ENCODE measurements at places on chromosomes 1 and 21. TPM values are rescaled to one million over a fixed set of nuclear protein-coding genes. Genes with fewer than 3 reads are reported as not detected.
A peak's percentile ranks its signal among the peaks of the same experiment; 100 is the strongest.

The C1orf87 gene
- not detected for total RNA-seq

GRCh38 chr1:84603941-84604830 is 29.9 kb upstream of the CTBS start:
- H3K4me1 ChIP-seq = peaks cover 14% of the 10 kb centered on the region
- H3K27me3 ChIP-seq = no peaks in the 10 kb centered on the region
- peak; percentile 81 for DNase-seq

DNA sequence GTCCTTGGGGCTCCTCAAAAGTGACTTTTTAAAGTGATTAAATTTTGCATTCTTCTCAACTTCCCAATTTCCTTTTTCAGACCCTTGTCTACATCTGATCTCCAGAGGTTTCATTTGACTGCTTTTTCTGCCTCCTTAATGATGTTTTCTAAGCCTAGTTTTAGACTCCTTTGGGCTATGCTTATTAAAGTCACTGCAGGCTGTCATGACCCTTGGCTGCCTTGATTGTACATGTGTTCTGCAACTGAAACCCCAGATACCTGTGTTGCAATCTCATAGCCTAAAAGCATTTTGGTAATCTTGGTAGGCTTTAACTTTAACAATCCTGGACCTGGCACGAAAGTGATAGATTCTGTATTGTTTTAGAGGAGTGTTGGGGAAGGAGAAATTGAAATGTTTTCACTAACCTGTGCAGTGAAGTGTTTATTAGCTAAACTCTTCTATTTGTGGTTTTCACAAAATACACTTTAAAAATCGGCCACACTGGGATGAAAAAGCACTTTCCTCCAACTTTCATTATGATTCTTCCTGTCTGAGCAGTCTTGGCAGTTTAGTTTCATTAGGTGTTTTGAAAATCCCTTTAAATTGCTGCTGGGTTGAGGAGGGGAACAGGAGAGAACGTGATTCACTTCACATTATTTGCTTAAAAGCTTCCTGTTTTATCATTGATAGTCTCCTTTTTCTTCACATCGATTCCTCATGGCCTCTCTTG is 4.9 kb downstream of the MACO1 start:
- H3K4me3 ChIP-seq = no peak overlapping the region
- no peak overlapping the region for H3K27ac ChIP-seq
- DNase-seq = no peak
- peaks cover 11% of the 10 kb centered on the region for H3K4me1 ChIP-seq
- peaks cover 2% of the 10 kb centered on the region for H3K36me3 ChIP-seq

DNA sequence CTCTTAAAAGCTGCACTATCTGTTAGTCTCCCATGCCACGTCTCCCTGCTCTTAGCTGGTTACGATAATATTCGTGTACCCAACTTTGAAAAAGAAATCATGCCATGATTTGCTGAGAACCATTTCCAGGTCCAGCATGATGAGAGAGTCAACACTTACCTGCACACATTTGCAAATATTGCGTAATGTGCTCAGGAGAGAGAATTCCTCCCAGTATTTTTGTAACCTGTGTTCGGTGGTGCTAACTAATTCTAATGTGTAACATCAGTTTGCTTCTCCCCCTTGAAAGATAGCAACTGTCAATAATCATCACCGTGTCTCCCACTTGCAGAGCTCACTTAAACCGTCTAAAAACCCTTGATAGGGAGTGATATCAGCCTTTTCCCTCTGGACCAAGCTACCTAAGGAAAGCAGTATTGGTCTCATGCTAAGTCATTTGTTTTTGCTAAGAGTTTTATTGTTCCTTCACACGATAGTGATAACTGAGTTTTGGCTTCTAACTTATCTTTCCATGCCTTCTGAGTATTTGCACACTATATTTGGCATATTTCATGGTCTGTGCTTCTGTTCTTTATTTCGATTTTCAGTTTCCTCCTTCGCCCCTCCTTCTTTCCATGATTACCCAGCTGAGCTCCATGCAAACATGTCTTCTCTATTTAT is 61.1 kb upstream of the IRF2BP2 start:
- no peaks in the 10 kb centered on the region for H3K4me1 ChIP-seq
- H3K4me3 ChIP-seq = no peak overlapping the region
- H3K36me3 ChIP-seq = no peaks in the 10 kb centered on the region
- no peak for DNase-seq
- no peaks in the 10 kb centered on the region for H3K27me3 ChIP-seq
- H3K27ac ChIP-seq = no peak overlapping the region

DNA sequence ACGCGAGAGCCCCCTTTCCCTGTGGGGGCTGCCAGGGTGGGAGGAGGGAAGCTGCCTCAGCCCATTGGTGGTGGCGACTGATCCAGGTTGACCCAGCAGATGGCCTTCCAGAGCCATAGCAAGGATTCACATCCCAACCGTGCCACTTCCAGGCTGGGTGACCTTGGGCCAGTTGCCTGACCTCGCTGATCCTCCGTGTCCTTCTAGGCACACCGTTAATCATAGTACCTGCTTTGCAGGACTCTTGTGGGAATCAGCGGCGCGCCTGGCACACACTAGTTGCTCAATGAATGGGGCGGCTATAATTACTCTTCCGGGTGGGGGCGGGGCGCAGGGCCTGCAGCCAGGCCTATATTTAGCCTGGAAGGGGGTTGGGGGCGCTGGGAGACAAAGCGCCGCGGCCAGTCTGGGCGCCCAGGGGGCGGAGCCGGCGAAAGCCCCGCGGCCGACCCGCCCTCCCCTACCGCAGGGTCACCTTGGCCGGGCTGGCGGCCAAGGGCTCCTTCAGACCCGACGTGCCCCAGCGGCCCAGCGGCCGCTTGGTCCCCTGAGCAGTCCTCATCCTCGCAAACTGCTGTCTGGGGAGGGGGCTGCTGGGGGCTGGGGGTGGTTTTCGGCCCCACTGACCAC is 5.1 kb downstream of the HSPB7 start:
- H3K4me1 ChIP-seq = peaks cover 11% of the 10 kb centered on the region
- peak; percentile 38 for DNase-seq
- H3K27me3 ChIP-seq = no peaks in the 10 kb centered on the region
- no peaks in the 10 kb centered on the region for H3K36me3 ChIP-seq
- H3K4me3 ChIP-seq = peak overlapping the region; percentile 8
- H3K27ac ChIP-seq = no peak overlapping the region

The RXRG gene
- not detected for total RNA-seq

The ZSCAN20 gene
- total RNA-seq = 11.1 TPM

The PADI2 gene
- not detected for total RNA-seq

DNA sequence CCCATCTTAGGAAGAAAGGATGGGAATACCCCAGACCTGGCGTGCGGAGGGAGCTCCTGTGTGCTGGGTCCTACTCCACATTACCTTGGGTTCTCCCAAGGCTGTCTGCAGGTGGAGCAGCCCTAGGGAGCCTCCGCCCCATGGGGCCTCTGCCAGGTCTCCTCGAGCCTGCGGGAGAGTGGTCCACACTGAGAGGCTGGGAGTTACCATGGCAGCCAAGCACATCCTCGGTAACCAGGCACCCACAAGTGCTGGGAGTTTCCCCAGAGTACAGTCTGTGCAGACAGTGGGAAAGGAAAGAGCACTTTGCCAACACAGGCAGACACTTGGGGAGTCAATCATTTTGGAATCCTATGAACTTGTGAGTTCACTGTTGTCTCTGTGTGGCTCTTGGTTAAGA is 249.4 kb downstream of the DYRK1A start:
- no peaks in the 10 kb centered on the region for H3K4me1 ChIP-seq
- H3K27me3 ChIP-seq = peaks cover 9% of the 10 kb centered on the region
- no peaks in the 10 kb centered on the region for H3K36me3 ChIP-seq
- no peak overlapping the region for H3K27ac ChIP-seq

DNA sequence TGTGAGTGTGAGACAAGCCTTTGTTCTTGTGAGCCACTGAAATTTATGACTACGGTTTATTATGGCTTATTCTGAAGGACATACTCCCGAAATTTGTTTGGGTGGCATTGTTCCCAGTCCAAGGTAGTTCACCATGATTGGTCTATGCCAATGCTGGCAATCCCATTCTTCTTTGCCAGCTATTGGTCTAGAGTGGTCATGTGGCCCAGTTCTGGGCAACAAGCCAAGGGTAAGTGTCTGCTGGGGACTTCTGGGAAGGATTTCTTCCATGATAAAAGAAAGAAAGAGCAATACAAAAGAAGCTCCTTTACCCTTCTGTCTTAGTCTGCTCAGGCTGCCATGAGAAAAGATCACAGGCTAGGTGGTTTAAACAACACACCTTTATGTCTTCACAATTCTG is 201.6 kb downstream of the SLC35F3 start:
- H3K4me1 ChIP-seq = no peaks in the 10 kb centered on the region
- peaks cover 2% of the 10 kb centered on the region for H3K27me3 ChIP-seq
- H3K36me3 ChIP-seq = no peaks in the 10 kb centered on the region

The RHD gene
- total RNA-seq = 0.28 TPM

DNA sequence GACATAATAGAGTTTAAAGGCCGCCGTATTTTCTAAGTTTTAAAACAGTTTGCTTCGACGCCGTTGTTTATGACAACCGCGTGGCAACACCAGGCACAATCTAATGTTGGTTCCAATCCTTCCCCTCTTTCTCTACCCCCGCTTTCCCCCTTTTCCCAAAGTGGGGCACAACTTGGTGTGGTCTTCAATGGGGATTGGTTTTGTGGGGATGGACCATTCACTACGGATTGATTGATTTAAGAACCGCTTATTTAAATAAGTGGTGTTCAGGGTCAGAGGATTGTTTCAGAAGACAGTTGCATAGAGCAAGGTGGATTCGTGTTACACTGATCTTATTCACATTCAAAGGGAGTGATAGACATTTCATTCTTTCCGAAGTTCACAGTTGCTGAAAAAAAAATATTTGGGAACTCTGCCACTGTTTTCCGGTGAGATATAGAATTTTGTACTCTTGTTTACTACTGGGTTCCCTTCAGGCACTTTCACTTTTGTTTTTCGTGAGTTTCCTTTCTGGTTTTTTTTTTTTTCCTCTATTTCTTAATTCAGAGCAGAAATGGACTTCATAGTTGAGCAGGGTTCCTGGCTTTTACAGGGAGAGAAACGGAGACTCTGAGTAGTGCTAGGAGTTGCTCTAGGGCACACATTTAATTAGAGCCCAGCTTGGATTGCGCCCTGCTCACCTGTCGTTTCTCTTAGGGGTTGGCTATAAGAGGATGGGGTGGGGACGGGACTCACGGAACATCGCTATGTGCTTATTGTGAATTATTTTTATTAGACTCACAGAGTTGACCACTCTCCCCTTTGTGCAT is 79.6 kb upstream of the AK4 start:
- peak; percentile 4 for DNase-seq
- H3K4me1 ChIP-seq = peaks cover 4% of the 10 kb centered on the region
- peak overlapping the region; percentile 58 for H3K4me3 ChIP-seq

DNA sequence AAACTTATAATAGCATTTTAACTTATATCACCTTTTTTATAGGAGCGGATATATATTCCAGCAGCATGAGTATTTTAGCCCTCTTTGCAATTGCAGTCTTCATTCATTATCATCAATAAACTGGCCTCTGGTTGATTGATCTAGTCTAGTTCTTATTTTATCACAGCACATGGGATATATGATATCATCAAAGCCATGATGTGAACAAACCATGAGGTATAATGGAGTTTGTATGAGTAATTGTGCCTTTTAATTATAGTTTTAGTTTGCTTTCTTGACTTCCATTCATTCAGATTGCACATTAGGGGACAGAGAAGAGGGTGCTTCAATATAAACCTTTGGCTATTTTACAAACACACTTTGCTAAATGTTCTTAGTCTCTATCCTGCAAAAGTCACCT is 3.5 kb upstream of the UBR4 start:
- no peak for DNase-seq
- H3K4me1 ChIP-seq = 0 out of 2 replicates have a peak, but pooled peaks cover 2% of the 10 kb centered on the region
- H3K4me3 ChIP-seq = no peak overlapping the region
- no peaks in the 10 kb centered on the region for H3K27me3 ChIP-seq
- no peak overlapping the region for H3K27ac ChIP-seq

DNA sequence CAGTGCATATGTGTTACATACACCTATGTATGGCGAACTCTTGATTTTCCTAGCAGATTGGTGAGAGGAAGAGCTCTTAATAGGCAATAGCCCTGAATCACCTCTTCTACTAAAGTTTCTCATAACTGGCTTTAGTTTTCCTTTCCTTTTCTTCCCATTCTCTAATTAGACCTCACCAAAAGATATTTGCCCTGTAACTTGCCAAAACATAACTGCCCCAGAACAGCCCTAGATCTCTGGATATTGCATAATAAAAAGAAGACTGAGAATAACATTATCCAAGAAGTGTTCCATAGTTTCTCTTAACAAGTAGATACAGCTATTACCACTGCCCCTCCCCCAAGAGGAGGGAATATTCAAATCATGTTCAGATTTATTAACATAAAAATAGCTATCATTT is 16.3 kb downstream of the SGIP1 start:
- H3K27me3 ChIP-seq = no peaks in the 10 kb centered on the region
- no peak overlapping the region for H3K27ac ChIP-seq
- peaks cover 23% of the 10 kb centered on the region for H3K36me3 ChIP-seq
- H3K4me1 ChIP-seq = peaks cover 24% of the 10 kb centered on the region
- no peak overlapping the region for H3K4me3 ChIP-seq

The FCRL1 gene
- not detected for total RNA-seq

The CRNN gene
- not detected for total RNA-seq

The ZSWIM5 gene
- total RNA-seq = under 0.01 TPM

The TMEM82 gene
- not detected for total RNA-seq

DNA sequence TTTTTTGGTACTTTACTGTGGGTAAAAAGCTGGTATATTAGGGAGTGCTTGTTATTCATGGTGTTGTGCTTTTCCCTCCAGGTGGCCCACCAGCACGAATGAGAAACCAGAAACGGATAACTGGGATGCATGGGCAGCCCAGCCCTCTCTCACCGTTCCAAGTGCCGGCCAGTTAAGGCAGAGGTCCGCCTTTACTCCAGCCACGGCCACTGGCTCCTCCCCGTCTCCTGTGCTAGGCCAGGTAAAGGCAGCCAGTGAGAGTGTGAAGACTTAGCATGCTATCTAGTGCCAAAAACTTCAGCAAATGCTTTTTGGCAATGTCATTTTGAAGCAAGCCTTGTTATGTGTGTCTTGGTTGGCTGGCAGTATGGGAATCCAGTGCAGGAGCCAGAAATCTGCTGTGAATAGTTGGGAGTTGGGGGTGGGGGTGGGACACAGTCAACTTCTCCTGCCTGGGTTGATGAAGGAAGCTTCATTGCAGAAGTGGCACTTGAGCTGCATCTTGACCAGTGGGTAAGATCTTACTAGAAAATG is 101.7 kb downstream of the ATP5PO start:
- no peak overlapping the region for H3K27ac ChIP-seq
- no peaks in the 10 kb centered on the region for H3K4me1 ChIP-seq
- peaks cover 28% of the 10 kb centered on the region for H3K36me3 ChIP-seq
- H3K4me3 ChIP-seq = no peak overlapping the region
- DNase-seq = no peak

The TMEM81 gene
- total RNA-seq = 1.8 TPM

Data from IMR-90 (cell line).